ENCODE measurements at places on chromosomes 4 and X.

- no peak for DNase-seq
These were observed 15.6 kb upstream of the PDLIM3 start for GRCh38 chr4:185550933-185551332.

- DNase-seq = no peak
These were observed 84.7 kb downstream of the ARHGAP10 start for GRCh38 chr4:147816382-147817254.

GRCh38 chrX:19866626-19867410 lies 20.6 kb downstream of the SH3KBP1 start:
- no peak for DNase-seq

GRCh38 chr4:122960611-122961000 lies 38.2 kb upstream of the NUDT6 start:
- no peak for DNase-seq

GRCh38 chr4:7470111-7470510 lies 35.4 kb upstream of the PSAPL1 start:
- no peak for DNase-seq

DNA sequence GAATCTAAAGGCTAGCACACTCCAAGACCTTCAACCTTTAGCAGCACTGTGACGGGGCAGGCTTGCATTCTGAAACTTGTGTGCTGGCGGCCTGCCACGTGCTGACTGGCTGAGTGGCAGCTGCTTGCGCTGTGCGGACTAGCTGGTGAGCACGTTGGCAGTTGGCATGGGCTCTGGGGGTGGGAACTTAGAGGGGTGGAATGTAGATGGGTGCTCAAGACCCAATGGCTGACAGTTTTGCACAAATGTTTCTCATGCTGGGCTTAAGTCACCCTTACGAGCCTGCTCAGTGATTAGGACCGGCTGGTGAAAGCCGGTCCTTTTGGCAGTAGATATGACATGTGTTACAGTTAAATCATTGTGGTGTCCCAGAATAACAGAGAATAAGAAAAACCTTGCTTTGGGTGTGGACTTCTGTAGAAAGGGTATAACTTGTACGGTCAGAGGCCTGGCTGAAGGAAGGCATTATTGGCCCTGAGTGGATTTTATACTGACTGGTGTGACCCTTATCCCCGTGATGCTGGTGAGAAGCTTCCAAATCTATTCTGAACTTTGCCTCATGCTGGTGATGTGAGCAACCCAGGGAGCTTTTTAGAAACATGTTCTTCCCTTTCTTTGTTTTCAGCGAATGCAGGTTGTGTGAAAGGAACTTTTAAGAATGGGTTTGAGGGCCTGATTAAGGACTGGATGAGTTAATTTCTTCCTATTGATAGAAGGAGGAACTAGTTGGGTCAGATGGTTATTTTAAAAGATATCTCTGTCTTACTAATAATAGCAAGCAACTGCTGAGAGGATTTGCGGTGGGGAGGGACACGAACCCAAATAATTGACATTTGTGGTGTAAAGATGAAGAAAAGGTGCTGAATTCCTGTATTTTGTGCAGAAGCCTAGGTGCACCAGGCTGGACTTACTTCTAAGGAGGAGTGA lies 107.4 kb upstream of the SLC4A4 start:
- peak; percentile 90 for DNase-seq

- no peak for DNase-seq
These were observed 172.3 kb upstream of the RPS6KA3 start for GRCh38 chrX:20438871-20439526.

DNA sequence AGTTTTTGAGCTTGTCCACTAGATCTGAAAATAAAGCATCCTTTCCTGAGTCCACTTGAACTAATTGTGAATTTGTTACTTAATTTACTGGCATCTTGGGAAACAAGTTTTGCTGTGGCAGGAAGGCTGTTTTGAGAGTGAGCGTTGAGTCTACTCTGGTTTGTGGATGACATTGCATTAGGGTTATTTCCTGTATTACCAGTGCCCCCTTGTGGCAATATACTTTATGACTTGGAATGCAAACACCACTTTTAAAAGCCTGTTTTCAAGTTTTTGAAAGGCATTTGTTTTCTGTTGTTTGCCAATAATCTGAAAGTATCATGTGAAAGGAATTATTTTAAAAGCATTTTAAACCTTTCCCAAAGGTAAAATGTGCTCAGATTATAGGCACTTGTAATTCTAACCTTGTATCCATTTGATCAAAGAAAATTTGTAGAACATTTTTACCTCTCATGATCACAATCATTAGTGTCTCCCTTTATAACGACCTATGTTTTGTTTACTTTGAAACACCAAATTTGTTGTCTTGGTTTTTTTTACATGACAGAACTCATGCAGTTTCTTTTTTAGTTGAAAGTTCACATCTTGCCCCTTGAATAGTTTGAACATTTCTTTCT lies 18.0 kb upstream of the CYP2U1 start:
- DNase-seq = peak; percentile 63

DNA sequence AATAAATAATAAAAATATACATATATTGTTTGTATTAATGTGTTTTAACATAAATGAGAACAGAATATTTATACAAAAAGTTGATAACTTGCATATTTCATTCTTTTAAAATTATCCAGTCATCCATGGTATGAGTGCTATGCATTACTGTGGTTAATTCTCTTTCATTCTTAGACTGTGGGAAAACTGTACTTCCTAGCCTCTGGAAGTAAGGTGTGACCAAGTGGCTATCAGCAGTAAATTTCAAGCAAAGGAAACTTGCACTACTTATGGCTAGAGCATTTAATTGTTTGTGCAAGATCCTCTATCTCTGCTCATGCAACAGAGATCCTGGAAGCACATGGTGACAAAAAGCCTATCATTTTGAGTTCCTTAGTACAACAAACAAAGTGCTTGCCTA lies 1054.5 kb upstream of the PABPC4L start:
- no peak for DNase-seq

GRCh38 chr4:112185740-112186670 lies 40.8 kb downstream of the FAM241A start:
- DNase-seq = no peak

DNA sequence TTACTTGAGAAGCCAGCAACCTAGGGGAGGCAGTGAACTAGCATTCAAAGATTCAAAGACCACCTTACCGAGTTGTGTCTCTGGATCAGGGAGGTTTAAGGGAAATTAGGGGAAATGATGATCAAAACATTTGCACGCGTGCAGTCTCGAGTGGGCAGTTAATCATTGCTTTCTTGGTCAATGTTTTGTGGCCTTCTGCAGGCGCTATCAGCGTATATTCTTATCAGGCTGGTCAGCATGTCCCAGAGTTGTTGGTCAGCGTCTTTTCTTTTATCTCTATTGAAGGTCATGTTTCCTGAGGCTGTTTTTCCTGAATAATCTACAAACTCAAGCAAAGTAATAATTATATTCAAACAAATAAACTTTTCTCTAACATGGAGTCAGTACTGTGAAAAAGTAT lies 84.0 kb upstream of the ZNF81 start:
- DNase-seq = no peak

DNA sequence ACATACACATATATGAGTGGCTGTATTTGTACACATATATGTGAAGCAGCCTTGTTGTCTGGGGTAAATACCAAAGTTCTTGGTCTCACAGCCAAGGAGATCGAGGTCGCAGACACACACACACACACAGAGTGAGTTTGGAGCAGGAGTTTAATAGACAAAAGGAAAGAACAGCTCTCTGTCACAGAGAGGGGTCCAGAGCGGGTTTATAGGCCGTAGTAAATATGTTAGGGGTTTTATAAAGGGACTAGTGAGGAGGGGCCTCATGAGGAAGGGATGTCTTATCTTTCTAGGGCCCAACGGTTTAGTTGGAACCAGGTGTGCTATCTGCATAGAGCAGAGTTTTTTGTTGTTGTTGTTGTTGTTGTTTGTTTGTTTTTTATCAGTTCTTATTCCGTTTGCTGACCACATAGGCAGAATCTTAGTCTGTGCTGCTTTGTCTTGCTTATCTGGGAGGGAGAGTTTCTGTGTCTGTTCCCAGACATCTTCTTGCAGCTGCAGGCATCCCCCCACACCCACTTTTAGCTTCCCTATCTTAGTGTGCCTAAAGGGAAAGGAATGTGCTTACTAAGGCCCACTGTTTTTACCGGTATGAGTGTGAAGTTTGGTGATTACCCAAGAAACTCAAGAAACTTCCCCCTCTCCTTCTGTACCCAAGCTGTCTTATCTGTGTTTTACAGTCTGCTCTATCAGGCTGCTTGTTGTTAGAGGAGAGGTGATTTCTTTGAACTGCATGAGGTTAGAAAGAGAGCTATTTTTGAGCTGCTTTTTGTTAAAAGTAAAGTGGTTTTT lies 91.9 kb downstream of the TENT5D start:
- no peak for DNase-seq

GRCh38 chr4:110515676-110516075 lies 39.7 kb downstream of the ENPEP start:
- DNase-seq = peak; percentile 51

DNA sequence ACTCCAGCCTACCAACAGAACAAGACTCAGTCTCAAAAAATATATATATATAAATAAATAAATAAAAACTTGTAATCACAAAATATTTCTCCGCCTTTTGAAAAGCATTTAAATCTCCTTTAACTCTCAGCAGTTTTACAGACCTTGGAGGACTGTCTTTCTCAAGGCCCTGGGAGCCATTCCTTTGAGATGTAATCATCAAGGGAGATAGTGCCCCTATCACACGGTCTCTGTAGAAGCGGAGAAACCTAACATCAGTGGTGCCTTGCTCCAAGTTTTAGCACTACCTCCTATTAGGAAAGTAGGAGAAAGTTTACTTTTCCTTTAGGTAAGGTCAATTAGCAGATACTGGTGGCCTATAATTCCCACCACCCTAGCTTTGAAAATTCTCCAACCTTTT lies 58.5 kb downstream of the ANTXR2 start:
- no peak for DNase-seq

GRCh38 chr4:112002248-112002661 lies 143.0 kb upstream of the FAM241A start:
- no peak for DNase-seq

GRCh38 chr4:113978105-113978504 lies 1.3 kb downstream of the ARSJ start:
- DNase-seq = no peak

DNA sequence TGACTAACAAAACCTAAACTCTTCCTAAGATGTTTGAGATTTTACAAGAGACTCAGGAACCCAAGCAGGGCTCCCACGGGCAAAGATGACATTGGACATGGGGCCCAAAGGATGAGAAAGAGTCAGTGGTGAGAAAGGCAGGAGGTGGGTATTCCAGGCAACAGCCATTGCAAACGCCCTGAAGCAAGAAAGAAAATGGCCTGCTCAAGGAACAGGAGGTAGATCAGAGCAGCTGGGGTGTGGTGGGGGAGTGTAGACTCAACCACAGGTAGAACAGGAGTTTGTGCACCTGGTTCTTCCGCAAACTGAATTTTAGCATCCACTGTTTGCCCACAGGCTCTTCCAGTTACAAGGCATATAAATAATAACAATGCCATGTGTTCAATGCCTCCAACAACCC lies 3.3 kb downstream of the PPP2R2C start:
- DNase-seq = no peak

- no peak for DNase-seq
These were observed 64.0 kb downstream of the COX18 start for GRCh38 chr4:73005514-73005913.

DNA sequence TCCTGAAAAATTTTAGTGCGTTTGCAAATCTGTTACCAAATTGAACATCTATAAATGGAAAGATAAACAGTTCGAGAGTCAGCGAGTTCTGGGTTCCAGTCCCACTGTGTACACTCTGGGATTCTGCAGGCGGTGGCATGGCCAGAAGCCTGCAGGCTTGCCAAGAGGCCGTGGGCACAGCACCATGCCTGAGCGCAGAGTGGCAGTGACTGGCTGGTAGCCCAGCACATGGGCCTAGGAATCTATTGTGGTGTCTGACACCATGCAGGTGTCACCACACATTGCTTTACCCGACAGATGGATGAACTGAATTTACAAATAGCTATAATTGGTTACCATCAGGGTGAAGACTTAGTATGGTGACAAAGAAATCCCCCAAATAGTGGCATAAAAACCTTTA lies 71.7 kb upstream of the TLR3 start:
- DNase-seq = no peak

DNA sequence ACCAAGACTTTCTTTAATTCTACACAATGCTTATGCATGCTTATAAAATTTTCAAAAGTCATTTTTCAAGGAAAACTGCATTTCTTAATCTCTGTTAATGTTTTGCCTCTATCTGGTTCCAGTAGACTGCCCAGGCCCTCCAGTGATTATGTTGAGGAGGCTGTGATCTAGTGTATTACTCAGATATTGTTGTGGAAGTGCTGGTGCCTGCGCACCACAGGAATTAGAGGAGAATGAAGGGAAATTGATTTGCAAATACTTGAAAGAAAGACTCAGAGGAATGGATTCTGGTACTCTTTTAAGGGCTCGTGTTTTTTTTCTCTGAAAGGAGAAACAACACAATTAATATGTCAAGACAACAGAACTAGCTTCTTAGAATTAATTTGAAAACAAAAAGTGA lies 1015.1 kb downstream of the RPA4 start:
- DNase-seq = peak; percentile 64

- DNase-seq = peak; percentile 78
These were observed 44.3 kb downstream of the NYX start for GRCh38 chrX:41491267-41492004.

DNA sequence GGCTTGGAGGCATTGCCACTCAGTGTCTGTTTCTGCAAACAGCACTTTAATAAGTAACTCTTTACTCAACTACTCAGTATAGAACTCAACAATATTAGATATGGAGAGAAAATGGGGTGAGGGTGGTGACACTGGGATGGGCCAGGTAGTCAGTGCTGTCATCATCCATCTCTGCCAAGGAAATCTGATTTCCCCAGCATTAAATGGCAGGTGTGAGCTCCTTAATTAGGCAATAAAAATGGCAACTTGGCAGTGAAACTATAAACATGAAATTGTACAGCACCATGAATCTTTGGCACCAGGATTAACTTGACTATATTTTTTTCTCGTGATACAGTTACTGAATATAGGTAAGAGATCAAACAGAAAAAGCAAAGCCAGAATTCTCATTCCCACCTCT lies 146.2 kb downstream of the GLRA2 start:
- no peak for DNase-seq

- no peak for DNase-seq
These were observed 231.7 kb downstream of the CRLF2 start for GRCh38 chrX:980587-981235.

- no peak for DNase-seq
These were observed 133.6 kb upstream of the GRPR start for GRCh38 chrX:15989716-15990115.

DNA sequence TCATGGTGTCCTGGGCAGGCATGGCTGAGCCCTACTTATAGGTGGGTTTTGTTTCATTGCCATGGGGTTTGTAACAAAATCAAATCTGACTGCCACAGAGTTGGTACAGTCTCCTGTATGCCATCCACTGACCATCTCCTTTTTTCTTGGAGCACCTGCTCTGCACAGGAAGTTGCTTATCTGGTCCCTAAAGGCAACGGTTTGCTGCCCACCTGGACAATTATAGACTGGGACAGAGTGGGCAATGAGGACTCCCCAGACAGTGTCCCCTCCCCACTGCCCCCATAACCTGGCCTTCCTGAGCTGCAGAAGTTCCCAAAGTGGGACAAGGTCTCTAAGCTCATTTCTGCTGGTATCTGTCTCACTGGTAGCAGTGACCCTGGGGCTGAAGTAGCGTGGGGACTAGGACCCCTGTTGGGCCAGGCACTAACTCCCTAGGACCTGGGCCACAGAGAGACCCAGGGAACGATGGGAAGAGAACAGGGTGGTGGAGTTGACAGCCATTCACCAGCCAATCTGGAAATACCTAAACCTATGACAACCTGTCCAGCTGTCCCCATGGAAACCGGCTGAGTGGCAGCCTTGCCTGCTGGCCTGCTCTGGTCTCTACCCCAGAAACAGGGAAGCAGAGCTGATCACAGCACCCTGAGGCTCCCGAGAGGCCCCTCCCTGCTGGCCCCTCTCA lies 64.7 kb downstream of the WFS1 start:
- DNase-seq = no peak
